ENCODE measurements at places on chromosomes 11 and 22. TPM values are rescaled to one million over a fixed set of nuclear protein-coding genes. Genes with fewer than 3 reads are reported as not detected.

GLB1L2 gene
- 0.92 TPM for total RNA-seq

CREB3L1 gene
- not detected for total RNA-seq

NNMT gene
- total RNA-seq: not detected

SCGB2A2 gene
- not detected for total RNA-seq

PARVA gene
- 0.24 TPM for total RNA-seq

NRGN gene
- 0.41 TPM for total RNA-seq

SMTNL1 gene
- total RNA-seq: not detected

SLC15A3 gene
- total RNA-seq: 9.0 TPM

BATF2 gene
- not detected for total RNA-seq

GPR83 gene
- total RNA-seq: not detected

NEFH gene
- total RNA-seq: 0.33 TPM

MS4A6E gene
- not detected for total RNA-seq

CTTN gene
- 0.27 TPM for total RNA-seq

SLC36A4 gene
- total RNA-seq: 17.6 TPM

SELENOO gene
- 32.7 TPM for total RNA-seq

APOL5 gene
- not detected for total RNA-seq

APOBEC3A gene
- not detected for total RNA-seq

C22orf31 gene
- not detected for total RNA-seq

CECR2 gene
- 0.08 TPM for total RNA-seq

OR8D1 gene
- total RNA-seq: not detected

RTN4R gene
- total RNA-seq: 1.1 TPM

PTPN5 gene
- total RNA-seq: not detected

GLYATL2 gene
- not detected for total RNA-seq

TRIM44 gene
- total RNA-seq: 29.5 TPM

OR51B5 gene
- not detected for total RNA-seq

EFCAB6 gene
- not detected for total RNA-seq

POU2AF2 gene
- not detected for total RNA-seq

TMEM45B gene
- total RNA-seq: 0.41 TPM

OR6M1 gene
- not detected for total RNA-seq

LDLRAD3 gene
- total RNA-seq: not detected

KDM4D gene
- 0.14 TPM for total RNA-seq

OR2AT4 gene
- total RNA-seq: not detected

Data from CD8-positive, alpha-beta T cell (primary cell).